ENCODE measurements at places on chromosomes 6 and 20.

- DNase-seq: no peak
Observed at GRCh38 chr20:63196768-63197470, 19.0 kb downstream of the YTHDF1 start.

- peak; percentile 62 for DNase-seq
Observed at GRCh38 chr20:36491901-36492617, 49.3 kb upstream of the MYL9 start.

DNA sequence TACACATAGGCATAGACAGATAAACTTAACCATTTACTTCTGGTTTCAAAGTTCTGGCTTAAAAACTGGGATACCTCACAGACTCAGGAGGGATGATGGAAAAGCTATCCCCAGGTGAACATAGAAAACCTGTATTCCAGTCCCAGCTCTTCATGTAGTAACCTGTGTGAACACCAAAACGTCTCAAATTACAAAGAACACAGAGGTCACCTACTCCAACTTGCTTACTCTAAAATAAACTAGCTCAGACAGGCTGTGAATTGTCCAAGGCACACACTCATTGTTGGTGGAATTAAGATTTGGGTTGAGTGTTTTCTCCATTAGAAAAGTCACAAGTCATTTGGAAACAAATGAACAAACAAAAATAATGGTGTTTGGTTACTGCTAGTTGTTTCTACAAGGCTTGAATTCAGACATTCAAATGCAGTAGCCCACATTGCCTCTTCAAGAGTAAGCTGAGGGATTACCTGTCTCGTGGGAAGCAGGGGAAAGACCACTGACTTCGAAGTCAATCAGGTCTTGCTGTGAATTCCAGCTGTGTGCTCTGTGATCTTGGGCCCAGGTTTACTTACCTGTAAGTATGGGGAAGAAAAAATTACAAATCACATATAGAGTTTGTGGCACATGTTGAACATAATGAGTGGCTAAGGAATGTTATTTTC, 48.2 kb upstream of the LRRC1 start:
- no peak for DNase-seq

DNA sequence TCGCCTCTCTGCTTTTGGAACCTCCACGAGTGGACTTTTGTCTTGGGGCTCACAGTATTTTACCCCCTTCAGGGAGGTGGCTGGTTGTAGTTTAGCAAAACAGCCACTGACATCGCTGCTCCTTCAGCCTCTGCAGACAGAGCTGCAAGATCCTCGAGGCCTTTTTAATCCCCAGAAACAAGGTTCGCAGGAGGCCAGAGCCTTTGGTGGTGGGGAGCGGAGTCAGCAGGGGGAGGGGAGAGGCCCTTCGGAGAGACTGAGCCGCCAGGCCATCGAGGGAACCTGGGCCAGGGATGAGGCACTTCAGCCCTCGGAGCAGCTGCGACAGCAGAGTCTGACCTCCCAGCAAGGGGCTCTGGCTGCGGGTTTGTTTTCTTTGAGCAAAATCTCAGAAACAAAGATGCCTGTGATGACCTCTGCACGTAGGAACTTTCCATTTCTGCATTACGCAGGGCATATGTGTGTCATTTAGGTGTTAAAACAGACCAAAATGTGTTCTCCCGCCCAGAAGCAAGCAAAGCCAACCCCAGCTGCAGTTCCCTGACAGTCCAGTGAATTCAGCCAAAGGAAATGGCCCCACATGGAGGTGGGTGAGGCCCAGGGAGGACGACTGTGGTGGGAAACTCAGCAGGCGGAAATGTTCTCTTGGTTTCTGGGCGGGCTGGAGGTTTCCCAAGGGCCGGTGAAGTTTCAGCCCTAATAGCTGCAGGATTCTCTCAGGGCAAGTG, 171.2 kb upstream of the SULF2 start:
- no peak for DNase-seq

GRCh38 chr6:154909311-154909710, 85.8 kb upstream of the TIAM2 start:
- DNase-seq: no peak

- DNase-seq: peak; percentile 29
Observed at GRCh38 chr6:157830354-157831017, 7.4 kb downstream of the SNX9 start.

- no peak for DNase-seq
Observed at GRCh38 chr6:147954938-147955337, 387.7 kb upstream of the SASH1 start.

DNA sequence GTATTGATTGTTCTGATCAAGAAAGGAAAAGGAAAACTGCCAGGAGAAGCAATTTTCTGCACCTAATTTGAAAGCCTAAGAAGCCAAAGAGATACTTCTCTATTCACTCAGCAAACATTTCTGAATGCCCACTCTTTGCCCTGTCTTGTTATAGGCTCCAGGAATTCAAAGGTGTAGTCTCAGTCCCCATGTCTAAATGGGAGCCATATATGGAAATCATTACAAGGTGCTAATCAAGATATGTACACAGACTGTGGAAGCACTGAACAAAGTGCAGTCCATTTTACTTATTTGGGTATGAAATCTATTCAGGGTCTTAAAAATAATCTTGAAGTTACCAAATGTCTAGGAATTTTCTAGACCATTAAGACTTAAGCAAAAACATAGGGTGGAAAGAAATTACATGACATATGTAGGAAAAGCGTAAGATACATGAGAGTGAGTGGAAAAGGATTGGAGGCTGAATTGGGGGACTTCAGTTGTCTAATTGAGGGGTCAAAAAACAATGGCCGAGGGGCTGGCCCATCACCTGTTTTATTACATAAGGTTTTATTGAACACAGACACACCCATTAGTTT, 39.0 kb upstream of the ASCC3 start:
- DNase-seq: no peak

GRCh38 chr6:154653385-154653784, 79.8 kb upstream of the SCAF8 start:
- no peak for DNase-seq

DNA sequence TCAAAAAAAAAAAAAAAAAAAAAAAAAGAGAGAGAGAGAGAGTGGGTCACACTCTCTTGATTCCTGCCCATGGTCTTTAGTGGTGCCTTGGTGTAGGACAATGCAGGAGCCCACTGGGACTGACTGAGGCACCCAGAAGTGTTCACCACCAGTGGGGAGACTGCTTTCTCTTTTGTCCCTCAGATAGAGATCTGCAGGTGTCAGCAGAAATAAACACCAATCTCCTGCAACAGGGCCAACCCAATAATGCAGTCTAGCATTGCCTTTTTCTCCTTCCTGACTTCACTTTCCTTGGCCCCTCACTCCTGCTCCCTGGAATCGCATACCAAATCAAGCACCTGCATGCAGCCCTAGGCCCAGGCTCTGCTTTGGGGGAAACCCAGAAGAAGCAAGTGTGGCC, 39.0 kb upstream of the CCDC28A start:
- DNase-seq: no peak

DNA sequence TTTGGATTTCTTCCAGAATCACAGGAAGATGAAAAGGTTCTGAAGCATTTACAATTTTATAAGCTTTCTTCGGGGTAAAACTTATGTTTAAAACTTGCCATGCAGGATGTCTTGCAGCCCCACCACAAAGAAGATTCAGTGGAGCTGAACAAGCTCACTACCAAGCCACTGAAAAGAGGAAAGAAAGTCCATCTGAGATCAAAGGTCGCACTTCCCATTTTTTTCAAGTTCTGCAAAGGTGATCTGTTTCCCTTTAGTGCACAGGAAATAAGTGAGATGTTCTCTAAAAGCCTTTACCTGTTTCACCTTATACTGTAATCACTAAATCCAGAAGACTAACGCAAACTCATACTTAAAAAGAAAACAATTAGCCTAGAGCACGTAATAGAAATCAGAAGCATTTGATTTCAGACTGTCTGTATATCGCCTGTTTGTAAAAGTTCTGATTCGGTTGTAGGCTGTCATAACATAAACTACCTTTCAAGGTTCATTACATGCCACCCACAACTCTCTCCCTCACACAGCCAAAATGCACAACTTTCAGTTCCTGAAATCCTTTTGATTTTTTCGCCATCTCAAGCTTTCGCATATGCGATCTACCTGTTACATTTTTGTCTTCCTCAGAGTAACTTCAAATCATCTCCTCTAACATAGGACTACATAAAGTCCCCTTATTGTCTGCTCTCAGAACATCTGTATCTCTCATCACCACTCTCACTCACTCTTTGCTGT, 1.8 kb downstream of the ECHDC1 start:
- DNase-seq: peak; percentile 4

DNA sequence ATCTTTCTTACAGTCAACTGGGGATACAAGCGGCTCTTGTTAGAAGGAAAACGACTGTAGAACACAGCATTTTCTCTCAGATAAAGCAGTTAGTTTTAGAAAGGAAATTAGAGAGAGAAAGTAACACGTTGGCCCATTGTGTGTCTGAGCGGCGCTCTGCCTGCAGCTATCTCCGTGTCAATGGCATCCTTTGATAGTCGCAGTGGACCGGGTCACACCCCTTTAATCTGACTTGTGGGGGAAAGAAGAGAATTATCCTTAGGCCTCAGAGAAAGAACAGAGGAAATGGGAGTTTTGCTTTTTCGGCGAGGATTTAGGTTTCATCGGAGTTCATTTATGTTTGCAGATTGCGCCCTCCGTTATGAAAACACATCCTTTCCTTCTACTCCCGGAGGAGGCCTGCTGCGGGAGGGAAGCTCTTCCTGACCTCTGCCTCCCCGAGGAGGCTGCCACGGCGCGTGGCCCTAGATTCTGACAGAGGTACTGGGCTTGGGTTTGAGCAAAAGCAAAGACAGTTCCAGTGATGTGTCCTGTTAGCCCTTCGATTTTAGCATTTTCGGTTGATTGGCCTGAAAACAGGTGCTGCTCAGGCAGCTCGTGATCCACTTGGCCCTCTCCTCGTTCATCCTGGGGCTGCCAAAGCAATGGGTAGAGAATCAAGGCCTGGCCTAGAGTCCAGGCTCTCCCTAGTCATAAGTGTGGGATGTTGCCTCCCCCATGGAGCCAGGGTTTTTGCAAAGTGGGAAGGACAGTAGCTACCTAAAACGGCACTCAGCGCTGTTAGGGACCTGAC, 74.9 kb downstream of the ZDHHC14 start:
- no peak for DNase-seq

GRCh38 chr6:88611721-88612120, 351.7 kb downstream of the RNGTT start:
- DNase-seq: no peak

- no peak for DNase-seq
Observed at GRCh38 chr20:25078662-25079061, 3.3 kb downstream of the VSX1 start.

GRCh38 chr20:23233341-23233740, 117.2 kb upstream of the NXT1 start:
- DNase-seq: no peak

- no peak for DNase-seq
Observed at GRCh38 chr20:25217161-25218108, 21.9 kb downstream of the ENTPD6 start.

DNA sequence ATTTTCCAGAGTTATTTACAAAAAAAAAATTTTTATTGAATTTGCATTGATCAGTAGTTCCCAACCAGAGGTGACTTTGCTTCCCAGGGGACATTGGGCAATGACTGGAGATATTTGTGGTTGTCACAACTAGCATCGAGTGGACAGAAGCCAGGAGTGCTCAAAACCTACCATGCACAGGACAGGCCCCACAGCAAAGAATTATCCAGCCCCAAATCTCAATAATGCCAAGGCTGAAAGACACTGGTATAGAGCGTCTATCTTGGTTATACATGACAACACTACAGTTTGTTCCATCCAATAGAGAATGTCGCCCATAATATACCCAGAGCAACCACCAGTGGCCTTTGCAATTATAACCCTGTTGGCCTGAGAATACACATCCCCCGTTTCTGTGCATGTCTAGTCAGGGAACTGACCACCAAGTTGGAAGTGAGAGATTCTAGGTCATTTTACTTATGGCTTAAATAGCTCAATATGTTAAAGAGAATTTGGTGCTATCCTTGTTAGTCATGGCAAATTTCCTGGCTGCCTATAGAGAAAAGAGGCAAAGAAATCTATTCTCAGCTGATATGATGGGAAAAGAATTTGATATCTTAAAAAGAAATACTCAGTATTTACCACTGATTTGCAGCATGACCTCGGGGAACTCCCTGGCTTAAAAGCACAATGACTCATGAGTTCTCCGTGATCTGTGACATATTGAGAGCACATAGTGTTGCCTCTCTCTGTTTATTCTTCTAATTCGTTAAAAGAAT, 76.0 kb upstream of the ADTRP start:
- DNase-seq: no peak

- no peak for DNase-seq
Observed at GRCh38 chr20:44254073-44254472, 7.0 kb downstream of the GDAP1L1 start.

- DNase-seq: no peak
Observed at GRCh38 chr6:106667022-106667402, 37.6 kb downstream of the QRSL1 start.

DNA sequence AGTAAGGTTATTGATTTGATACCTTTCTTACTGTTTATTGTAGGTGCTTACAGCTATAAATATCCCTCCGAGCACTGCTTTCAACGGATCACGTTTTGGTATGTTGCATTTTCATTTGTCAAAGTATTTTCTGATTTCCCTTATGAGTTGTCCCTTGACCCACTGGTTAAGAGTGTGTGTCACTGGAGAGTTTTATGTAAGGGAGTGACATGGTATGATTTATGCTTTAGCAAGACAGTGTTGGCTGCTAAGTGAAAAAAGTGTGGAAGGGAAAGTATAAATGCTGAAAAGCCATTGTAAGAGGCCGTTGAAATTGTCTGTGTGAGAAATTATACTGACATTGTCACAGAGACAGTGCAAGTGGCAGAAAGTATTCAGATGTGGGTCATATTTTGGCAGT, 72.0 kb downstream of the SYCP2 start:
- no peak for DNase-seq

- DNase-seq: peak; percentile 44
Observed at GRCh38 chr6:109454496-109455436, 806 bp downstream of the MICAL1 start.

- no peak for DNase-seq
Observed at GRCh38 chr6:21986703-21987102, 310.1 kb downstream of the PRL start.

DNA sequence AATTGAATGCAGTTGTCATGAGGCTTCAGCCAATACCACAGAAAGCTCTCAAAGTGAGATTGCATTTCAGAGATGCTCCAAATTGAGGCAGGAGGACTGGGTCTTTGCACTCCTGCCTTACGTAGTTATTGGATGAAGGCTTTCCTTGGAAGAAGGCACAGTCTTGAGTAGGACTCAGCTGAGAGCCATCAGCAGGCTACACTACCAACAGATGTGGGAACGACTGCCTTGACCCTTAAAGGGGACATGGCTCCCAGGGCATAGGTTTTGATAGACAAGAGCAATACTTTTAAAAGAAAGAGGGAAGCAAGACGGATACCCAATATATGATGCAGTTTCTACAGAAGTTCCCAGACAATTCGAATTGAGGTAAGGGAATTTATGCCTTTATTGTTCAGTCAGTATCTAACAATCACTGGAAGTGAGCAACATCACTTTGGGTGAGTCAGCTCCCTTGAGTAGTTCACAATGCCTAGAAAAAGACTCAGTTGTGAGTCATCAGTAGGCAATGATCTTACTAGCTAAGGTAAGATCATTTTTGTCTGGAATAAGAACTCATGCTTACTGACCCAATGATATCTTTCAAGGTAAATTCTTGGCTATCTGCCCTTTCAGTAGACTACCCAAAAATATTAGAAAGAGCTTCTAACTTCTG, 390.8 kb downstream of the GJA1 start:
- DNase-seq: no peak

- DNase-seq: no peak
Observed at GRCh38 chr6:71028236-71028876, 71.5 kb upstream of the B3GAT2 start.
